ENCODE measurements at places on chromosomes 1 and 21.
A peak's percentile ranks its signal among the peaks of the same experiment; 100 is the strongest.

DNA sequence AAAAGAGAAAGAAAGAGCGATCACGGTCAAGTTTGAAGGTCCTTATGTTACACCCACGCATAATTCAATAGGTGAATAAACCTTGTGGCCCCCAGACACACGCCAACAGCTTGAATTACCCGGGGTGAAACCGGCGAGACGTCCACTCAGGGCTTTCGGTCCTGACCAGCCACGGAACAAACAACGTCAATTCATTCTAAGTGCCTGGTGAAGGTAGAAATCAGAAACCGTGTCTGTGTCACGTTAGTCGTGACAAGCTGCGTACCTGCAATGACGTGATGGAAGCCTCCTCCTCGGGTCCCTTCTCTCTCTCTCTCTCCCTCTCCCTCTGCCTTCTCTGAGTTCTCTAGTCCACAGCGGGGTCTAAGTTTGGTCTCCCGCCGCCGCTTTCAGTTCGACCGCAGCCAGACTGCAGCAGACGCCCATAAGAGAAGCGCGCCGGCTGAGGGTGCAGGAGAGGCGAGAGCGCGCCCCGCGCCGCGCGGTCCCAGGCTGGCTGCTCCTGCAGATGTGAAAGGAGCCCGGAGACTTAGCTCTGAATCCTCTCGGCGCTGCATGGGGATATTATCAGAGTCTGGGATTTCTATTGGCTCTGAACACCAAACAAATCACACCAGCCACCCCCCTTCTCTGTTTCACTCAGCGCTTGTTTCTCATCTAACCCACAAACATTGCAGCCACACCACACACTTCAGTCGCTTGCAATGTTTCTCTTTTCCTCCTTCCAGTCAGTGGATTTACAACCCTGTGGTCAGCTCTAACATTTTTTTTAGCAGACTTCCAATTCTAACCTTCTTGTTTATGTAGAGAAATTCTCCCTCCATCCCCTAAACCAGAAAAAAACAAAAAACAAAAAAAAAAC is at the start of gene GREM2:
TSS of gene GREM2 (minus strand) at position 537 of the 862 bp plus-strand sequence. CDS start 118,680 bp downstream, outside the sequence.
- DNase-seq: peak; percentile 46

DNA sequence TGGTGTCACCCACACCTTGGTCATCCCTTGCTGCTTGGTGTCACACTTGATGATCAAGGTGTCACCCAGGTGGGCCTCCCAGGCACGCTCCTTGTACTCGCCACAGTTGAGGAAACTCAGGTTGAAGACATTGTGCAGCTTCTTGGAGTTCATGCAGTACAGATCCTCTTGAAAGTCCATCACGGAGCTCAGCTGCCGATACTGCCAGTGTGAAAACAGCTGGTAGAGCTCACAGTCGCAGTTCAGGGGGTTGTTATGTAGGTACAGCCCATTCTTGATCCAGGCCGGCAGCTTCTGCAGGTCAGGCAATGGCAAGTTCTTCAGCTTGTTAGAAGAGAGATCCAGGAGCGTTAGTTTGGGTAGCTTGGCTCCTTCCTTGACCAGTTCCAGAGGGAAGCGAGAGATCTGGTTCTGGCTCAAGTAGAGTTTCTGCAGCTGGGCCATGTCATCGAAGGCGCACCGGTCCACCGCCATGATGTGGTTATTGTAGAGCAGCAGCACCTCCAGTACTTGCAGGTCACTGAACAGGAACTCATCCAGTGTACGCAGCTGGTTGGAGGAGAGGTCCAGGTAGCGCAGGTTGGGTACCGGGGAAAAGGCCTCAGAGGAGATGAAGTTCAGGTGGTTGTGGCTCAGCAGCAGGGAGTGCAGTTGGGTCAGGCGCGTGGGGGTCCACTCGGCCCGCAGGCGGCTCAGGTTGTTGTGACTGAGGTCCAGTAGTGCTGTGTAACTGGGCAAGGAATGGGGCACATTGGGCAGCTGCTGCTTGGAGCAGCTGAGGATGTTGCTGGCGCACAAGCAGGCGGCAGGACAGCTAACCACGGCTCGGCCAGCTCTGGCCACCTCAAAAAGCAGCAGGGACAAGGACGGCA is 1.3 kb downstream of the AMIGO1 start:
- DNase-seq: no peak

DNA sequence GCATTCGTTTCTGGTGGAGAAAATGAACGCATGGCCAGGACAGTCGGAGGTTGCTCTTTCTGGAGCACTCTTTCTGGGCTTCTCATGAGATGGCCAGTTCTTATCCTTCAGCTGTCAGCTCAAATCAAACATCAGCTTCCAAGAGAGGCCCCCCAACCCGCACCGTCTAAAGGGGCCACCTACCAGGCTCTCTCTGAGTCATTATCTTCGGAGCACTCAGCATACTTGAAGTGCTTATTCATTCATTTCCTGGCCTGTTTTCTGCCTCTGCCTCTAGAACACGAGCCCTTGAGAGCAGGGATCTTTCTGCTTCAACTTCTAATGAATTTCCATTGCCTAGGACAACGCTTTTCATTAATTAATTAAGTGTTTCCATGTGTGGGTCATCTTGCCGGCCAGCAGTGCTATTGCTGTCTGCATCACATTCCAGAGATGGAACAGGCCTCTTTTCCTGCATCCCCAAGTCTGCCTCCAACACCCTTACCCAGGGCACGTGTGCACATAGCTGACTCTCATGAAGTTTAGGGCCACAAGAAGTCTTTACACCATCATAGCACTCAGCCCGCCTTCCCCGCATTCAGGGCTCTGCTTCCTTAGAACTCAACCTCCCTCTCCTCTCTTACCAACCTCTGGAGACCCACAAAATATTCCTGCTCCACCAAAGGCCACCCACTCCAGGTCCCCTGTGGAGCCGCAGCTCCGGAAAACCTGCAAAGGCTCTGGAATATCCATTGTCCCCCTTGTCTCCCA is 52.1 kb upstream of the LAPTM5 start:
- no peak for DNase-seq

DNA sequence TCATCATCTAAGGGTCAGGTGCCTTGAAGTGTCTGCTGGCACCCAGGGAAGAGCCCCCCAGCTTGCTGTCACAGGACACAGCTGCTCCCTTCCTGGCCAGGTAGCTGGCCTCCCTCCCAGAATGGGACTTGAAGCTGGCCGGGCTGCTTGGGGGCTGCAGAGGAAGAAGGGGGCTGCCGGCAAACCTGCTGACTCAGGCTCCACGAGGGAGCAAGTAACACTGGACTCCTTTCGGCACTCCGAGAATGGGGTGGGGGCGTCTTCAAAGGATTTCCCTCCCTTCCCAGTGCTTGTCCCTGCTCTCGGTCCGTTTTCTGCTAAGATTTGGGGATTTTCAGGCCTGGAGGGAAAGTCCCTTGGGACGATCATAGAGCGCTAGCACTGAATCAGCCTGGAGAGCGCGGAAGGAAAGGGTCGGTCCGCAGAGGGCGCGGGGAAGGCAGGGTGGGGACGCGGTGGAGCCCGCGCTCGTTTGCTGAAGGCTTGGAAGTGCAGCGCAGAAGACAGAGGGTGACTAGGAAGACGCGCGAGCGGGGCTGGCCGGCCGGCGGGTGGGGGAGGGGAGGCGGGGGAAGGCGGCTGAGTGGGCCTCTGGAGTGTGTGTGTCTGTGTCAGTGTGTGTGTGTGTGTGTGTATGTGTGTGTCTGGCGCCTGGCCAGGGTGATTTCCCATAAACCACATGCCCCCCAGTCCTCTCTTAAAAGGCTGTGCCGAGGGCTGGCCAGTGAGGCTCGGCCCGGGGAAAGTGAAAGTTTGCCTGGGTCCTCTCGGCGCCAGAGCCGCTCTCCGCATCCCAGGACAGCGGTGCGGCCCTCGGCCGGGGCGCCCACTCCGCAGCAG is at the start of gene CSF1:
TSS of gene CSF1 (plus strand) at position 727 of the 840 bp plus-strand sequence. CDS start 175 bp downstream, outside the sequence.
- DNase-seq: peak; percentile 62

DNA sequence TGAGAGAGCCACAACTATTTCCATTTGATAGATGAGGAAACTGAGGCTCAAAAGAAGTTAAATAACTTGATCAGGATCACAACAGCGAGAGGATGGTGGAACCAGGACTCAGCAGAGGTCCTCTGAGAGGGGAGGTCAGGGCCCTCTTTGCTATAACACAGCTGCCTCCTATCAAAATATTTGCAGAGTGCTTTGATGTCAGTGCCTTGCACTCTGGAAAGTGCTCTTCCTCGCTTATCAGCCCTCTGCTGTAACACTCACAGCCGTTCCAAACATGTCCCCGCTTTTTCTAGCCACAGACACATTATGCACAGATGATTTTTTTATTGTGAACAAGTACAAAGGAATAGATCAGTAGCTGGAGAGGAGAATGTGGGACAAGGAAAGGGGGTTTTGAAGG is 71.8 kb upstream of the ARHGAP29 start:
- no peak for DNase-seq

DNA sequence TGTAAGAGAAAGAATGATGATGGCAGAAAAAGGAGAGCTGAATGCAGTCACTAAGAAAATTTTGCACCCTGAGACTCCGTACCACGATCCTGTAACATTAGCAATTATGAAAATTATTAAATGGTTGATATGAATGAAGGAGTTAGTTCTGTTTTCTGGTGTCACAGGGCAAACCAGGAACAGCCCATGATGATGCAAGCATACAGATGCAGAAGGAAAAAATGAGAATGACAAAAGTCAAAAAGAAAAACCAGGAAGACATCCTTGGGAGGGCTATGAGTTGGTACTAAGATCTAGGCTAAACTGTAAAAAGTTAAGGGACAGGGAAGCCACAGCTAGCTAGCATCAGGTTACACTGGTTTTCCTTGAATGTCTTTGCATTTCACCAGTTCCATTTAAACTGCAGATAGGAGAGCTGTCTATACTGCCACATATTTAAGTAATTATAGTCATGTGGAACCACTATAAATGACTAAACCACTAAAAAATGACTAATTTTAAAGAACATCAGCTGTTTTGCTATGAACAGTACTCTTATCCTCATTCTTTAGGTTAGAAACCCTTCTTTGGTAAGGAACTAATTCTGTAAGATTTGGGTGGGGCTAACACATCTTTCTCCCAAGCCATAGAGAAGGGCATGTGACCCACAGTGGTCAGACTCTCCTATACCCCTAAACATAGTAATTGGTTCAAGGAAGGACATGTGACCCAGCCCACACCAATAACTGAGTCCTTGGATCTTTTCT is 11.4 kb downstream of the DOCK7 start:
- no peak for DNase-seq

DNA sequence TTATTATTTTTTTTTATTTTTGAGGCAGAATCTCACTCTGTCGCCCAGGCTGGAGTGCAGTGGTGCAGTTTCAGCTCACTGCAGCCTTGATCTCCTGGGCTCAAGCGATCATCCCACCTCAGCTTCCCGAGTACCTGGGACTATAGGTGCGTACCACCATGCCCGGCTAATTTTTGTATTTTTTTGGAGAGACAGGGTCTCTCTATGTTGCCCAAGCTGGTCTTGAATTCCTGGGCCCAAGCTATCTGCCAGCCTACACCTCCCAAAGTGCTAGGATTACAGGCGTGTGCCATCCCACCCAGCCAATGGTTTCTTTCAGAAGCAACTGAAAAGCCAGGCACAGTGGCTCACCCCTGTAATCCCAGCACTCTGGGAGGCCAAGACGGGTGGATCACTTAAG is 2.3 kb downstream of the KRTCAP2 start:
- DNase-seq: no peak
